ENCODE measurements at places on chromosomes 16 and 17.

- H3K4me1 ChIP-seq: no peaks in the 10 kb centered on the region
- peak overlapping the region; percentile 1 for H3K4me3 ChIP-seq
- H3K27ac ChIP-seq: no peak overlapping the region
- peaks cover 81% of the 10 kb centered on the region for H3K27me3 ChIP-seq
- no peak for DNase-seq
Measured at GRCh38 chr17:48546924-48547807, 2.3 kb upstream of the HOXB2 start.

GRCh38 chr16:65306300-65306699 lies 184.4 kb upstream of the CDH11 start:
- no peaks in the 10 kb centered on the region for H3K27me3 ChIP-seq
- H3K36me3 ChIP-seq: no peaks in the 10 kb centered on the region
- H3K27ac ChIP-seq: no peak overlapping the region

DNA sequence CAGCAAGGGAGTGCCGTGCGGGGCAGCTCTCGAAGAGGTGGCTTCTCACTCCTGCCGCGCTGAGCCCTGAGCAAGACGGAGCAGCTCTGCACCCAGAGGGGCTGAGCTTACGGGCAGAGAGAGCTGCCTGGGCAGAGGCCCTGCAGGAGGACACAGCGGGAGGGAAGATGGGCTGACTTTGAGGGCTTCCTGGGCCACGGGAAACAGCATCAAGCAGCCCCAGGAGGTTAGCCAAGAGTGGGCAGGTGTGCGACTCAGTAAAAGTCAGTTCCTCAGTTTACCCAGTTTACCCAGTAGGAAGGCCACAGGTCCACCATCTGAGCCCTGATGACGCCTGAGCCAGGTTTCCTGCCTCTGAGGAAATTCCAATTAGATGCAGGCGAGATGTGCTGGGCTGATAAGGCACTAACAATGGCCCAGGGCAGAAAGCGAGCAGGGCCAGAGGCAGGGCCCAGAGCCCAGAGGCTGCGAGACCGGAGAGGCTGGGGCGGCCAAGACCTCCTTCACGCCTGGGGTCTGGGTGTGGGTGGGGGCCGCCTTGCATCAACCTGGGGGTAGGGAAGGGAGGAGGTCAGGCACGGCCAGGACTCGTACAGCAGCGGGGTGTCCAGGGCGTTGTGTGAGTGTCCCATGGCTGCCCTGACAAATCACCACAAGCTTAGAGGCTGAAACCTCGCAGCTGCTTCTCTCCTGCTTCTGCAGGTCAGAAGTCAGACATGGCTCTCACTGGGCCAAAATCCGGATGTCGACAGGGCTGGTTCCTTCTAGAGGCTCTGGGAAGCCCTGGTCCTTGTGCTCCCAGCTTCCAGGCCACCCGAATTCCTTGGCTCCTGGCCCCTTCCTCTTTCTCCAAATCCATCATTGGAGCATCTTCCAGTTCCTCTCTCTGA lies 32.0 kb upstream of the CIBAR2 start:
- H3K36me3 ChIP-seq: no peaks in the 10 kb centered on the region
- no peaks in the 10 kb centered on the region for H3K27me3 ChIP-seq
- peak; percentile 6 for DNase-seq
- no peak overlapping the region for H3K27ac ChIP-seq
- peaks cover 11% of the 10 kb centered on the region for H3K4me1 ChIP-seq

GRCh38 chr17:30219833-30220232 lies 15.7 kb downstream of the SLC6A4 start:
- peaks cover 13% of the 10 kb centered on the region for H3K27me3 ChIP-seq
- no peak overlapping the region for H3K27ac ChIP-seq
- no peaks in the 10 kb centered on the region for H3K36me3 ChIP-seq
- H3K4me1 ChIP-seq: no peaks in the 10 kb centered on the region

DNA sequence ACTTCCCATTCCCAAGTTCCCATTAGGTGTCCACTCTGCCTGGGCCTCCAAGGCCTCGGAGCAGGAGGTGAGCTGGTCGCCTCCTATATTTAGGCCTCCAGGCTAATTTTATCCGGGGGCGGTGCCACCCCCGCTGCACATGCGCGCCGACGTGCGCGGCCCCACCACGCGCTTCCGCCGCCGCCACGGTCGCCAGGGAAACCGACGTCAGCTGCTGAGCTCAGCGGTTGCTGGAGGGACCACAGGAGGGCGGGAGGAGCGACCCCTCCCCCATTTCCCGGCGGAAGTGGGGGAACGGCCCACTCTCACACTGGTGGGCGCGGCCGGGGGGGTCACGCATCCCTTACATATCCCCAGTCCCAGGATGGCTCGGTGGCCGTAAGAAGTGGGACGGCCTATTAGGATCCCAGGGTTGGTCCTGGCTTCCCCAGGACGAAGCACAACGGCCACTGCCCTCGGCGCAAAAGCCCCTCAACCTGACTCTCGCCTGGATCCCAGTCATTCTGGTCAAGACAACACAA lies 1.0 kb downstream of the PER1 start:
- H3K36me3 ChIP-seq: peaks cover 44% of the 10 kb centered on the region
- peak overlapping the region; percentile 100 for H3K27ac ChIP-seq
- H3K4me3 ChIP-seq: peak overlapping the region; percentile 79
- no peaks in the 10 kb centered on the region for H3K27me3 ChIP-seq
- peak; percentile 97 for DNase-seq

- no peak overlapping the region for H3K27ac ChIP-seq
- no peak for DNase-seq
- no peak overlapping the region for H3K4me3 ChIP-seq
- no peaks in the 10 kb centered on the region for H3K27me3 ChIP-seq
Measured at GRCh38 chr17:69213059-69213813, 15.4 kb downstream of the ABCA10 start.

DNA sequence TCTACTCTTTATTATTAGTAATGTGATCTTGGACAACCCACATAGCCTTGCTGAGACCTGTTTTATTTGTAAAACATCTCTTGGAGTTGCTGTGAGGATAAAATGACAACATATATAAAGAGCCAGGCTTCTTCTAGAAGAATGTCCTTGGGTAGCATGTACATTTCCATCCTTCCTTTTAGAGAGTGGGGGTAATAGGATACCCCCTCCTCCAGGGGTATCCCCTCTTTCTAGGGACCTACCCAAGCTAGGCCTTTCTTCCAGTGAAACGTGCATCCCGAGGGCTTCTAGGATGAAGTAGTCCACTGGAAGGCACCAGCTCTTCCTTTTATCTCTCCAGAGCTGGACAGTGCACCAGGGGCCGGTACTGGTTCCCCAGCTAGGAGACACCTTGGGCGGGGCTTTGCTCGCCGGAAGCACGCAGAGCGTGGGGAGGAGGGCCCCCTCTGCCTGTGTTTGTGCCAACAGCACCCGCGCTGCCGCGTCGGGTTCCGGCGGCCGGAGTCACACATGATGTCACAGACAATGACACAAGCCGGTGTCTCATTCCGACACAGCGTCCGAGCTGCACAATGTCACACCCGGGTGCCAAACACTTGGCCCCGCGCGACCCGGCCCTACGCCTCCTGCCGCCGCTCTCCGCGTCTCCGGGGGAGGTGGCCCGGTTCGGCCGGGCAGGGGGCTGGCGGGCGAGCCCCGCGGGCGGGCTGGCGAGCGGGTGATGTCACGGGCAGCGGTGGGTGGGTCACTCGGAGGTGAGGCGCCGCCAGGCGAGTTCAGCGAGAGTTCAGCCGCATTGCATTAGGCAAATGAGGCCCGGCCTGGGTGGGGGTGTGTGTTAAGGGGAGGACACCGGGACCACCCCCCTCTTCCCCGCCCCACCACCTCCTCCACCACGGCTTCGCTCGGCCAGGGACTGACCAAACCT lies 23.4 kb downstream of the GJD3 start:
- H3K27ac ChIP-seq: peak overlapping the region; percentile 79
- no peaks in the 10 kb centered on the region for H3K27me3 ChIP-seq
- peak; percentile 94 for DNase-seq
- peak overlapping the region; percentile 81 for H3K4me3 ChIP-seq
- peaks cover 5% of the 10 kb centered on the region for H3K36me3 ChIP-seq
- H3K4me1 ChIP-seq: peaks cover 43% of the 10 kb centered on the region

DNA sequence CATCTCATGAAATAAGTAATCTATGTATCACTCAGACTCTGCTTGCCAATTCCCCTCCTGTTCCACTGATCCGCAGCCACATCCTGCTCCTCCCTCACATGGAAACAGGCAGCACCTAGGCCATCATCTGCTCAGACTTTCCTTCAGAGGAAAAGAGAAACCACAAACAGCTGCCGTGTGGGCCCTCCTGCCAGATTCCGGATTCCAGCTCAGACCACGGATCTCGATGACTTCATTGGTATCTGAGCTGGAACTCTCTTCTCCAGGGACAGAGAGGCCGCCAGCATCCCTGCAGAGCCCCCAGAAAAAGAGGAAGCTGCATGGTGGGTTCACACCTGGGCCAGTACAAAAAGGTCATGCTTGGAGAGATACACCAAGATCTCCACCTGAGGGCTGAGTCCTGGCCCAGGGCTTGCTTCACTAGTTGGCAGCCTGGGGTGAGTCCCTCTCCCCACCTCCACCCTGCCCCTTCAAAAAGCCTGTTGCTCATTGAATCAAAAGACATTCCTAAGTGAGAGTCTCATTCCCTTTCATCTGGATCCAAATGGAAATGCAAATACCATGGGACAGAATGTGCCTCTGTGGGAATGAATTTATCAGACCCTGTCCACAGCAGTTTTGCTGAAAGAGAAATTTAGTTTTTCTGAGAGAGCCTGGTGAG lies 47.2 kb downstream of the HOXB1 start:
- no peaks in the 10 kb centered on the region for H3K36me3 ChIP-seq
- peaks cover 53% of the 10 kb centered on the region for H3K4me1 ChIP-seq
- H3K27me3 ChIP-seq: no peaks in the 10 kb centered on the region
- DNase-seq: peak; percentile 93
- H3K27ac ChIP-seq: peak overlapping the region; percentile 93

DNA sequence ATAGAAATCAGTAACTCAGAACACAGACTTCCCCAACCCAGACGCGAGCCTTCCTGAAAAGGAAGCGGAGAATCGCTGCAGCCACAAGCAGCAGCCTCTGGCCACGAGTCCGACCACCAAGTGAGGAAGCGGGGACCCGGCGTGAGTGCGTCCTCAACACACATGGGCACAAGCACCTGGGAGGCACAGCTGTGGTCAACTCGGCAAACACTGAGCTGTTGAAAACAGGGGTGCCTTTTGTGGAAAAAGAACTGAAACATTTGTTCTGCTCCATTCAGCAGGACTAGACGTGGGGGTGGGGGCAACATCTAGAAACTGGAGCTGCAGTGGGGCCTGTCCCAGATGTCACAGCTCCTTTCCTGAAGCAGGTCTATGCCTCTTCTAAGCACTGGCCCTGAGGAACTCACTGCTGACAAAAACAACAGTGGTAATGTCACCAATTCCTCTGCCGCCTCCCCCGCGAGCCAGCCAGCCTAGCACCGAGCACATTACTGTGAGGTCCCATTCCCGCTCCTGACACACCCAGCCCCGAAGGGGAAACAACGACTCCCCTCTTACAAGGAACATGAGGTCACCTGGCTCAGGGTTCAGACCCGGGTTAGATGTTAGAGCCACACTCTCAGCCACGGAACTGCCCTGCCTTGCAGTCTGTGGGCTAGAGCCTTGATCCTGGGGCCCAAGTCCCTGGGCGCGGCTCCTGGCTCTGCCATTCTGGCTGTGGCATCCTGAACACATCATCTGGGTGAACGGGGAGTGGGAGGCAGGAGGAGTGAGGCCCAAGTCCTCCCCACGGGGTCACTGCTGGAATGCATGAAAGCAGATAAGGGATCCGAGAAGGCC lies 29.0 kb downstream of the KDM8 start:
- peak; percentile 34 for DNase-seq
- peaks cover 19% of the 10 kb centered on the region for H3K4me1 ChIP-seq
- H3K4me3 ChIP-seq: no peak overlapping the region
- no peak overlapping the region for H3K27ac ChIP-seq
- H3K27me3 ChIP-seq: no peaks in the 10 kb centered on the region

DNA sequence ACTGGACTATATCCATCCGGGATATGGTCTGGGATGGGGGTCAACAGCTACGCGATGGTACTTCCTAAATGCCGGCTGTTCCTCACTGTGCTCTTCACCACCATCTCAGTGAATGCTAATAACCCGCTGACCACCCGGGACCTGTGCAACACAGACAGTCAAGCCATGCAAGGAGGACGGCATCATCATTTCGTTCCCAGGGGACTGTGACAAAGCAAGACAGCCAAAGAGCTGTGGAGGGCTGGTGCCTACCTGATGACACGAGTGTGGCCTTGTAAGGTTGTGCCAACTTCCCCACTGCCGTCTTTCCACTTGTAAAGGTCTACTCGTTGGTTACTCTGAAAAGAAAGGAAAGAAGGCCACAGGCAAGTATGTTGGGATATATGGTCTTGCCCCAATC lies 33.7 kb downstream of the WDR59 start:
- H3K27me3 ChIP-seq: no peaks in the 10 kb centered on the region
- DNase-seq: no peak
- no peak overlapping the region for H3K27ac ChIP-seq
- peaks cover 27% of the 10 kb centered on the region for H3K36me3 ChIP-seq
- no peaks in the 10 kb centered on the region for H3K4me1 ChIP-seq

DNA sequence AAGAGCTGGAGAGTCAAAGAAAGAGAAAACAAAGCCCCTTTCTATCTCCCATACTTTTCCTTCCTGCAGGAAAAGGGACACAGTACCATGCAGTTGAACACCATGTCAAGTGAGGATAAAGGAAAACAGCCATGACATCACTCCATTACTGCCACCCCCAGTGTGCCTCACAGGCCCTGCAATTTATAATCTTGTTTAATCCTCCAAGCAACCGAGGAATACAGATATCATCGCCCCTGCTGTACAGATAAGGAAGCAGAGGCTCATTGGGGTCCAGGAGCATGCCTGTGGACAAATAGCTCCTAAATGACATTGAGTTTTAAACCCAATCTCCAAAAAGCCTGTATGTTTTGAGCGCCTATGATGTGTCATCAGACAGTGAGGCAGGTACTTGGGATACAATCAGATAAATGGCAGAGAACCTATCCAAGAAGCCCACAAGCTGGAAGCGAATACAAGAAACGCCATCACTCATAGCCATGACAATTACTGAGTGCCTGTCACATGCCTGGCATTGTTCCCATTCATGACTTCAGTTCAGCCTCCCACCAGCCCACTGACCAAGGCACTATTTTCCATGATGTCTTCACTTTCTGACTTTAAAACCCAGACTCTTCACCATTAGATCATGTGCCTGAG lies 45.5 kb downstream of the CPPED1 start:
- H3K27me3 ChIP-seq: no peaks in the 10 kb centered on the region
- no peak overlapping the region for H3K27ac ChIP-seq
- peaks cover 13% of the 10 kb centered on the region for H3K4me1 ChIP-seq
- no peak overlapping the region for H3K4me3 ChIP-seq
- H3K36me3 ChIP-seq: no peaks in the 10 kb centered on the region

- H3K4me3 ChIP-seq: no peak overlapping the region
- H3K27me3 ChIP-seq: no peaks in the 10 kb centered on the region
- no peak overlapping the region for H3K27ac ChIP-seq
Measured at GRCh38 chr16:20768121-20768520, 4.3 kb downstream of the ACSM3 start.

GRCh38 chr17:16470265-16470664 lies 21.7 kb downstream of the LRRC75A start:
- peak; percentile 56 for DNase-seq
- no peaks in the 10 kb centered on the region for H3K36me3 ChIP-seq
- H3K27me3 ChIP-seq: no peaks in the 10 kb centered on the region
- H3K4me3 ChIP-seq: no peak overlapping the region

Data from osteoblast (primary cell).